ENCODE measurements at places on chromosomes 6 and 20. TPM values are rescaled to one million over a fixed set of nuclear protein-coding genes. Genes with fewer than 3 reads are reported as not detected.

DNA sequence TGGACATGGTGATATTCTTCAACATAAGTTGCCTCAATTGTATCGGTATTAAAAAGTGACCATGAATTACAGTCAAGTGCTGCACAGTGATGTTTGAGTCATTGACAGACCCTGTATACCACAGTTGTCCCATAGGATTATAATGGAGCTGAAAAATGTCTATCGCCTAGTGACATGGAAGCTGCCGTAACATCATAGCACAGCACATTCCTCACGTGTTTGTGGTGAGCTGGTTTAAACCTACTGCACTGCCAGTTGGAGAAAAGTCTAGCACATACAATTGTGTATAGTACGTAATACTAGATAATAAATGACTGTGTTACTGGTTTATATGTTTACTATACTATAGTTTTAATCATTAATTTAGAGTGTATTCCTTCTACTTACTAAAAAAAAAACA lies 150.2 kb downstream of the CDH26 start:
- no peaks in the 10 kb centered on the region for H3K4me1 ChIP-seq
- no peak for DNase-seq
- no peaks in the 10 kb centered on the region for H3K36me3 ChIP-seq
- no peaks in the 10 kb centered on the region for H3K27me3 ChIP-seq

- H3K27me3 ChIP-seq: no peaks in the 10 kb centered on the region
- no peak overlapping the region for H3K27ac ChIP-seq
- DNase-seq: no peak
- no peaks in the 10 kb centered on the region for H3K4me1 ChIP-seq
- peaks cover 29% of the 10 kb centered on the region for H3K36me3 ChIP-seq
Measured at GRCh38 chr6:85569323-85569722, 24.3 kb downstream of the SNX14 start.

Gene ELOVL4
- total RNA-seq: 0.24 TPM

DNA sequence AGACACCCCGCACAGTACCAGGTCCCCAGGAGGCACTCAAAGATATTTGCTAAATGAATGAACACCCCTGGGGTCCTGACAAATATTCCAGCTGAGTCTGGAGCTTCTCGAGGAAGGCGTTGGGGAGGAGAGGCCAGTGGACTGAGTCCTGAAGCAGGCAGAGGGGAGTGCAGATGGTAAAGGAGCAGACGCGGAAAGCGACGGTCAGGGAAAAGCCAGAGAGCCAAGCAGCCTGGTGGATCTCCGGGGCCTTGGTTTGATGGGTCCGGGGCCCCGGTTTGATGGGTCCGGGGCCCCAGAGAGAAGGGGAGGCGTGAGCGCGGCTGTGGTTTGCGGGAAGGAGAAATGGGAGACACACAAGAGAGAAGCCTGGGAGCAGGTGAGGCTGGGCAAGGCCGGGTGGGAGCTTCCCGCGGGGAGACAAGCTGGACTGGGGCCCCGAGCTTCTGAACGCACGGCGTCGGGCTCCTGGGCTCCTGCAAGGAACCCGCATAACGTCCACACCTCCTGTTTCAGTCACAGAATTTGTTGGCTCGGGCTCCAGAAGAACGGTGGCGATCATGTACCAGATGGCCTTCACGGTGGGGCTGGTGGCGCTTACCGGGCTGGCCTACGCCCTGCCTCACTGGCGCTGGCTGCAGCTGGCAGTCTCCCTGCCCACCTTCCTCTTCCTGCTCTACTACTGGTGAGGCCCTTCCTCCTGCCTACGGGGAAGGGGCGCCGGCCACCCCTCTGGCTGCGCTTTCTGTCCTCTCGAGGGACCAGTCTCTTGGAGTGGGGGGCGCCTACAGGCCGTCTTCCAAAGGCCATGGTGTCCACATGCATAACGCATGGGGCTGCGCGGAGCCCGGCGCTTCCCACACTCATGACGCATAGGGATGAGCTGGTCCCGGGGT lies 12.1 kb downstream of the SLC22A1 start:
- H3K27ac ChIP-seq: no peak overlapping the region
- no peaks in the 10 kb centered on the region for H3K4me1 ChIP-seq
- no peaks in the 10 kb centered on the region for H3K27me3 ChIP-seq
- no peak for DNase-seq
- no peaks in the 10 kb centered on the region for H3K36me3 ChIP-seq
- no peak overlapping the region for H3K4me3 ChIP-seq

DNA sequence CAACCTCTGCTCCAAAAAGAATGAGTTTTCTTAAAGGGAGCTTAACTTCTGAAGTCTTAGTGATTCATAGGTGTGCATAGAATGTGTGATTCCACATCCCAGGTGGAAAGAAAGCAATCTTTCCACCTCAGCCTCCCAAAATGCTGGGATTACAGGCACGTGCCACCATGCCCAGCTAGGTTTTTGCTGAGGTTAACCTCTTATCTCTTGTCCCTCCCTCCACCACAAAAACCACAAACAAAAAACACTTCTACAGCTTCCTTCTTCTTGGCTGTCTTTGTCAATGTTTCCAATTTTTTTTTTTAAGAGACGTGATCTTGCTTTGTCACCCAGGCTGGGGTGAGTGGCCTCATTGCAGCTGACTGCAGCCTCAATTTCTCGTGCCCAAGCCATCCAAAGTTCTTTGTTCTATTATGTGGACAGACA lies 8.1 kb upstream of the CSE1L start:
- no peak overlapping the region for H3K4me3 ChIP-seq
- no peak overlapping the region for H3K27ac ChIP-seq
- H3K4me1 ChIP-seq: peaks cover 13% of the 10 kb centered on the region
- peaks cover 32% of the 10 kb centered on the region for H3K36me3 ChIP-seq
- H3K27me3 ChIP-seq: no peaks in the 10 kb centered on the region

DNA sequence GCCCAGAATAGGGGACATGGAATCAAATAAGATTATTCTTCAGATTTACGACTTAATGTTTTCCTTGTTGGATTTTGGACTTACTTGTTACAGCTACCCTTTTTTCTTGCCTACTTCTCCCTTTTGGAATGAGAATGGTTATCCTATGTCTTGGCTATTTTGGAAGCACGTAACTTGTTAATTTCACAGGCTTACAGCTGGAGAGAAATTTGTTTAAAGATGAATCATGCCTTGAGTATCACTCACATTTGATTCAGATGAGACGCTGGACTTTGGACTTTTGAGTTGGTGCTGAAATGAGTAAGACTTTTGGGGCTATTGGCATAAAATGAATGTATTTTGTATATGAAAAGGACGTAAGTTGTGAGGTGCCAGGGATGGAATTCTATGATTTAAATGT lies 83.3 kb downstream of the SMPDL3A start:
- H3K36me3 ChIP-seq: no peaks in the 10 kb centered on the region
- no peak overlapping the region for H3K27ac ChIP-seq
- no peak overlapping the region for H3K4me3 ChIP-seq
- no peaks in the 10 kb centered on the region for H3K27me3 ChIP-seq

DNA sequence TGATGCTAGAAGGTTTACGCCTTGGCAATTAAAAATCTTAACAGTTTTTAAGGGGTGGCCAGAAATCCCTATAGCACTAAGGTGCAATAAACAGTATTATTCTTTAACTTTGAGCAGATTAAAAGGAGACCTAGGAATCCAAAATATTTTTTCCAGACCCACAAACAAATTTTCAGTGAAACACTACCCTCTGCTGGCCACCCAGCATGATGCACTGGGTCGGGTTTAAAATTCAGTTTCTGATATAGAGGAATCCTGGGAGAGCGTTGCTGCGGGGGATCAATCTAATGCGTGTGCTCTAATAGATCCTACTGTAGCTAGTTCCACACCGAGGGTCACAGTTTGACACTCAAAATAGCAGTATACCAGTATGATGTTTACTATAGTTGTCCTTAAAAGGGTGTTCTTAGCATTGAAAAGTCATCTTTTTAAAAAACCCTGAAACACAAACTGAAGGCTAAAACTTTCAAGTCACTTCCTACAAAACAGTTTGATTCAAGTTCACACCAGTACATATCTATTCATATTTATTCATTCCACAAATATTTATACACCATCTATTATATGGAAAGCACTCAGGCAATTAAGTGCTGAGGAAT lies 10.2 kb downstream of the UBE3D start:
- no peak overlapping the region for H3K4me3 ChIP-seq
- no peak for DNase-seq
- no peaks in the 10 kb centered on the region for H3K27me3 ChIP-seq
- no peaks in the 10 kb centered on the region for H3K4me1 ChIP-seq
- peaks cover 5% of the 10 kb centered on the region for H3K36me3 ChIP-seq
- H3K27ac ChIP-seq: no peak overlapping the region

DNA sequence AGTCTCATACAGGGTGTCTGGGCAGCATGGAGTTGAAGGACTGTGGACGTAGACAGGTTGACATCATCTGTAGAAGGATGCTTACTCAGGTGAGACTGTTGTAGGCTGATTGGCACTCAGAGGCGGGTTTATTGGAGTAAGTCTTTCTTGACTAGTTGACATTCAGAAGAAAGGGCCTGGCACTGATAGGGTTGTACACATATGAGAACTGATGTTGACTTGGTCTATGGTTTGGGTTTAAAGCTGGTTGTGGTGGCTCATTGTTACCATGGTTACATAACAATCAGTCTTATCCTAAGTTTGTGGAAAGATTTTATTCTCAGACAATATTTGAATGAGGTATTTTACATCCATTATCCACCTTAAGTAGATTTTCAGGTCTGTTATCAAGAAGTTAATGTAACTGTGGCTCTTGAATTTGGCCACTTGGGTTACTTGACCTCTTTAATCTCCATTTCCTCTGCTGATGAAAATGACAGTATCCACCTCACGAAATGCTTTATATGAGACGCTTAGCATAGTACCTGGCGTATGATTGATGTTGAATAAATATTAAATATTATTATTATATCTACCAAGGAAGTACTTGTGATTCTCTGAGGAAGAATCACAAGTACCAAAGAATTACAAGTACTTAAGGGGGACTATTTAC lies 109.3 kb downstream of the DNAH8 start:
- H3K27me3 ChIP-seq: no peaks in the 10 kb centered on the region
- H3K36me3 ChIP-seq: no peaks in the 10 kb centered on the region
- H3K4me1 ChIP-seq: no peaks in the 10 kb centered on the region
- no peak overlapping the region for H3K4me3 ChIP-seq
- no peak overlapping the region for H3K27ac ChIP-seq

DNA sequence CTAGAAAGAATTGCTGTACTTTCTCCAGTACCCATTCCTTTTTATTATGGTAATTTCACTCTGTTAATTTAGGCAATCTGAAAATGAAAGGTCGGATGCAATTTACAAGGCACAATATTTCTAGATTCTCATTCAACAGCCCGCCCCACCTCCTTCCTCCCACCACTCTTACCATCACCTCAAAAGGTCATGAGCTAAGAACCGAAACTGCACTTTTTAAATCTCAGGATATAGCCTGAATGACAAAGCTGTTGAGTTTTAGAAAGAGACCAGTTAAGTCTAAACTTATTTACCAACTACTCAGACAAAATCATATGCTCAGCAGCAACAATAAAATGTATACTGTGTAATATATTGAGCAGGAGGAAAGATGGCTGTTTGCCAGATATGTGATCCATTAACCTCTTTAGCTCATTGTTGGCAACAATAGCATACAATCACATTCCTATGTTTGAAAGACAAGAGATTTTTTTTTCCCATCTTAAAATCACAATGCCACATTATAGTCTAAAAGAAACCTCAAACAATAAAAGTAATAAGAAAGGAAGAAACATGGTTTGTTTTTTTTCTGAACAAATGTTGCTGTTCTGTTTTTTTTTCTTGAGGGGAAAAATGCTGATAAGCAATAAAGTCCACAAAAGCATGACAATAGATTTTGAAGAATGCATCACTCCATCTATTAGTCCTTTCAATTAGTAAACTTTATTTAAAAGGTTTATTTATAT lies 1.6 kb upstream of the HS3ST5 start:
- peaks cover 32% of the 10 kb centered on the region for H3K27me3 ChIP-seq
- H3K36me3 ChIP-seq: no peaks in the 10 kb centered on the region
- DNase-seq: no peak
- H3K4me1 ChIP-seq: peaks cover 9% of the 10 kb centered on the region

All from lower lobe of right lung (tissue), 2 donors.